ACHN (cell line): ENCODE measurements at places on chromosomes 12 and 14.

DNA sequence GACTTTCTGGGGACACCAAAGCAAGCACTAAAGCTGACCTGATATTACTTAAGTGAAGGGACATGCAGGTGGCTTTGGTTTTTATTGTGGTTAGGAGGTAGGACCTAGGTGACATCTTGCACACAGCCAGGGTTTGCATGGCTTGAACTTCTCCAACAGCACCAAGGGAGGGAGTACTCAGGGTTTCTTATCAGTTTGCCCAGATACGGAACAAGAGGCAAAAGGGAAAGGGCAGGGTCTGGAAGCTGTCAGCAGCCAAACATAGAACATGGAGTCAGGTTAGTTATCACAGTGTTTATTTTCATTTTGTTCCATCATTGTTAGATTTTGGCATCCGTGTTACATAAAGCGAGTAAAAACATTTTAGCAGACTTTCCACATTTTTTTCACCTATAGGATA, 186.3 kb upstream of the CLEC14A start:
- DNase-seq: no peak

GRCh38 chr14:85016496-85016895, 513.4 kb upstream of the FLRT2 start:
- DNase-seq: no peak

DNA sequence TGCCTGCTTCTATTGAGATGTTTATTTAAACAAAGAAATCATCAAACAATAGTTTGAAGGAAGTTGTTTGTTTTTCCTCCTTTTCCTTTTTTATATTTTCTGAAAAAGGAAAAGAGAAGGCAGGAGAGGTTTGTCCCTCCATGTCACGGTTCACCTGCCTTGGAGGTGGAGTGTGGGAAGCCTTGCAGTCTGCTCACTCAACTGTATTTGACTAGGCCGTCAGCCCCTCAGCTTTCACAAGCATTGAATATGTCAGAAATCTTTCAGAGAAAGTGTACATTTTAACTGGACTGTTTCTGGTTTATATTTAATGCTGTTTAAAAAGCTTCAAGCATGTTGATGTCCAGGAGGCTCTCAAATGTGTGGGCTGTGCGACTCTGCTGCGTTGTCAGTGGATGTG, 370.4 kb downstream of the NPAS3 start:
- no peak for DNase-seq

DNA sequence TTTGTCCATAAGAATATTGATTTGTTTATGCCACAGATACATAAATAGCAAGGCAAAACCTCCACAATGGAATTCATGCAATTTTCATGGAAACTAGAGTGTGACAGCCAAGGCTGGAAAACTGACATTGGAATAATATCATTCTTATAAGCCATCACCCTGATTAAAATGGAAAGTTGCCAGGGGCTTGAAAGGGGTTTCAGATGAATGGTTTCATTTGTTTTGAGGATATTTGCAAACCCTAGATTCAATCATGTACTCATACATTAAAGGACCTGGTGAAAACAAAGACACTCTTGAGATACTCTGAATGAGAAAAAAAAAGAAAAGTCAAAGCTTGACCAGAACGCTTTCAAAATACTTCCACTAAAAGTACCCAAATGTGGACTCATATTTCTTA, 205.7 kb downstream of the DIO2 start:
- no peak for DNase-seq

- no peak for DNase-seq
Measured at GRCh38 chr14:64580467-64580866, 30.7 kb downstream of the PPP1R36 start.

DNA sequence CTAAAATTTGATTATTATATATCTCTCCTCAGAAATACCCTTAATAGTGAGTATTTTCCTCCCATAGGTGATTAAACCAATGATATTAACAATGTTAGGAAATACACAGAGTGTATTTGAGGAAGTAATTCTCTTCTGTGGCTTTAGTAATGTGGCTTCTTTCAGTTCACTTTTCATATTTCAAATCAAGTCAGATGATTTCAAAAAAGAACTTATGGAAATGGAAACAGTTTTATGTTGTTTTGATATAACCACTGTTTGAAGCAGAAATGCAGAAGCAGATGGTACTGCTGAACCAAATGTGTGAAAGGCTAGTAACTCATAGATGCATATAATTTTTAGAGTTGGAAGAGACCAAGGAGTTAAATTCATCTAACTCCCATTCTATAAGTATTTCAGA, 1.9 kb upstream of the GPR33 start:
- no peak for DNase-seq

DNA sequence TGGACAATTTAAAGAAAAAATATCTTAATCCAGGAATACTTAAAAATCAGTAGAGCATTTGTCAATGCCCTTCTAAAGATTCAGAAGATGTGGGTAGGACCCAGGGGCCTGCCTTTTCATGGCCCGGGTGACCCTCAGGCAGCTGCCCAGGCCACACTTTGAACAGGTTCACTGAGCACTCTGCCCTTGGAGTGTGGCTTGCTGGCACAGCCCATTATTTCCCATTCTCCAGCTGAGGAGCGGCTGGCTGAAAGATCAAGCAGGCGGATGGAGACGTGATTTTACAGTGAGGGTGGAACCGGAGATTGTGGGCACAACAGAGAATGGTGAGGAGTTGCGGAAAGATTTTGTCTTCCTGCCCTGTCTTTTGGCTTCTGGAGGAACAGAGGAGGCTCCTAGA, 7.1 kb upstream of the PRPH start:
- no peak for DNase-seq

DNA sequence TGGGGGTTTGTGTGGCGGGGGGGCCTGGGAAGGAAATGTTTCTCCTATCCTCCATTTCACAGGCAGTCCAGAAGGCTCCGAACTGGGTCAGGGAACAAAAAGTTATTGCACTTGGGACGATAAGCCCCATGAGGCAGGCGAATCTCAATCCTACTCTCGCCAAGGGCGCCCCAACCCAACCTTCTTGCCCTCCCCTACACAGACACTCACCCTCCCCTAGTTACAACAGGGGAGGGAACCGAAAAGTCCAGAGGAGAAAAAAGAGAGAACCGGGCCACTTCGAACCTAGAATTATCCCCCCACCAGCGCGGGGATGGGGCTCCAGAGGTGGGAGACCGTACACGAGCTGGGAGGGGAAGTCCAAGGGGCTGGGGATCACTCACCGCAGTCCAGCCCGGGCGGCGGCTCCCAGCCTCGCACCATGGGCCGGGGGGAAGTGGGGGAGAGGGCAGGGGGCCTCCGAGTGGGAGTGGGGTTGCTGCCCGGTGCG, 357 bp downstream of the HOMEZ start:
- peak; percentile 18 for DNase-seq

DNA sequence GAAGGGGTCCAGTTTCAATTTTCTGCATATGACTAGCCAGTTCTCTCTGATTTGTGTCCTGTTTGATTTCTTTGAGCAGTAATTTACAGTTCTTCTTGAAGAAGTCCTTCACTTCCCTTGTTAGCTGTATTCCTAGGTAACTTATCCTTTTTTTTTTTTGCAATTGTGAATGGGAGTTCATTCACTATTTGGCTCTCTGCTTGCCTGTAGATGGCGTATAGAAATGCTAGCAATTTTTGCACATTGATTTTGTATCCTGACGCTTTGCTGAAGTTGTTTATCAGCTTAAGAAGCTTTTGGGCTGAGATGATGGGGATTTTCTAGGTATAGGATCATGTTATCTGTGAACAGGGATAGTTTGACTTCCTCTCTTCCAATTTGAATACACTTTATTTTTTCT, 77.6 kb upstream of the NID2 start:
- DNase-seq: no peak

- DNase-seq: no peak
Measured at GRCh38 chr14:103562179-103562428, 353 bp downstream of the BAG5 start.

DNA sequence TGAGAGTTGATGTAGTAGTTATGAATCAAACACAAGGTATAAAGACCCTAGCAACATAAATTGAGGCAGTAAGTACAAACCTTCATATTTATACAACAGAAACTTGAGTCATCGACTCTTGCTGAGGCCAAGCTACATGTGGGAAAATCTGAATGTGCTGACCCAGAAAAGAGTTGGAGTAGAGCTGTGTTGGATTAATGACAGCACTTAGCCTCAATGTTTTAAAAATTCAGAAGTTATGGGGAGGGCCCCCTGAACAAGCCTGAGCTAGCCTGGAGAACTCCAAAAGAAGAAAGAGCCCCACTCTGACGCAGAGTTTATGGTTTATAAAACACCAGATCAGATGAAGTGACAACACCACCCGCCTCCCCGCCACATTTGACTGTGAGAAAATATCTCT, 100.0 kb downstream of the DUSP6 start:
- no peak for DNase-seq

GRCh38 chr14:20697273-20698017, 8.9 kb downstream of the ANG start:
- peak; percentile 55 for DNase-seq

GRCh38 chr12:77685112-77685511, 145.6 kb upstream of the NAV3 start:
- DNase-seq: peak; percentile 83

DNA sequence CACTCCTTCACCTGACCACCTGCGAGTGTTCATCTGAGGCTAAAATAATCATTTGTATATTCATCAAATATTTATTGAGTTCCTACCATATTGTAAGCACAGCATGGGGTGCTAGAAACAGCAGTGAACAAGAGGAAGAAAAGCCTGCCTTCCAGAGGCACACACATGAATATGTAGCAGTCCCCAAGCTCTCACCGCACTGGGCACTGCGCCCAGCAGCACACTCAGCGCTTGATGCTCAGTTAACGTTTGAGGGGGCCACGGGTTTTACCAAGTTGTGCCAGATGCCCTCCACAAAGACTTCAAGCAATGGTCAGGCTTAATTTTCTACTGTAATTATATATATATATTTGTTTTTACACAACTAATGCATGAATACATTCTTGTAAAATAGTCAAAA, 52.0 kb downstream of the HELB start:
- DNase-seq: no peak

DNA sequence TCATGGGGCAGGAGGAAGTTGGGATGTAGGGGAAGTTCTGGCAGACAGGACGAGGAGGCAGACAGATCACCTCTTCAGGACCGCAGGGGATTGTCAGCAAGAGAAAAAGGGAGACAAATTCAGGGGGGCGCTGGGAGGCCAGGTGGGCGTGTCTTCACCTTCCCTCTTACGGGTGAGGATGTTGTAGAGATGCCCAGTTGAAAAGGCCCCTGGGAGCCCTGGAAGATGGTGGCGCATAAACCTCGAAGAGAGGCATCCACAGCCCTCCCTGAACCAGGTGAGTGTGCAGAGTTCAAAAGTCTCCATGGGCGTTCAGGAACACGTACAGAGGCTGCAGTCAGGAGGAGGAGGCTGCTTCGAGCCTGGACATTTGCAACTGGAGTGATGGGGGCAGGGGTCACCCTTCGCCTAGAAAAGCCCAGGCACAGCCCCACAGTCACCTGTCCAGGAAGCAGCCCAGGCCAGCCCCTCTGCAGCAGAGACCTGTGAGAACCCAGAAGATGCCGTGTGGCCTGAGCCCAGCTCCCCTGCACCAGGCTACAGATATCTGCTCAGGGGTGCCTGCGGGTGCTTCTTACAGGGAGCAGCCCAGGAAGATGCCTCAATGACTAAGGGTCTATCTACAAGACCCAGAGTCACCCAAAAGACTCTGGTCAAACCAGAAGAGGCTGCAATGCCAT, 74.4 kb downstream of the PRIMA1 start:
- no peak for DNase-seq

DNA sequence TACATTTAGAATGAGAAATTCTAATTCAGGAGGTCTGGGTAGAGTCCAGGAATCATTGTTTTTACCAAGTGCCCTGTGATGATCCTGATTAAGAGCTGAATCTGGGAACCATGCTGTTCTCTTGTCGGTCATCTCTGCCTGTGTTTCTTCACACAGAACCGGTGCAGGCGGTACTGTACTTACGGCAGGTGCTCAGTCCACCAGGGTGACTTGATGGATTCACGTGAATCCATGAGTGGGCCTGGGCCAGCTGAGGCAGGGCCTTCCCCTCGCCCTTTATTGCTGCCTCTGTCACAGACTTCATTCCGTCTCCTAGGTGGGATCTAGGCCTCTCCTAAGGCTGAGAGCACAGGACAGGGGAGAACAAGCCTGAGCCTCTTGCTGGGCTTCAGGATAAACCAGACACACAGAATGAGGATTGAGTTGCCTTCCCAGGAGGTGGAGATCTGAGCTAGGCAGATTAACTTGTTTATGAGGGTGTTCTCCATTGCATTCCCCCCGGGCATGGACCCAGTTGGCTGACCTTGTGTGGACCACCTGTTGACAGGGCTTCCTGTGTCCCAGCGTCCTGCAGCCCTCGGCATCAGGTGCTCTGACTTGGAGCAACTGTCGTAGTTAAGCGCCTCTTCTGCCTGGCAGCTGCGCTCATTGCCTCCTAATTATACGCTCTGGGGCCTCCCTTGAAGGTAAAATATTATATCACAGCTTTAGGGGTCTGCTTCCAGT, 42.1 kb downstream of the B4GALNT3 start:
- no peak for DNase-seq

GRCh38 chr12:120136093-120136770, 19.7 kb upstream of the RAB35 start:
- DNase-seq: no peak

DNA sequence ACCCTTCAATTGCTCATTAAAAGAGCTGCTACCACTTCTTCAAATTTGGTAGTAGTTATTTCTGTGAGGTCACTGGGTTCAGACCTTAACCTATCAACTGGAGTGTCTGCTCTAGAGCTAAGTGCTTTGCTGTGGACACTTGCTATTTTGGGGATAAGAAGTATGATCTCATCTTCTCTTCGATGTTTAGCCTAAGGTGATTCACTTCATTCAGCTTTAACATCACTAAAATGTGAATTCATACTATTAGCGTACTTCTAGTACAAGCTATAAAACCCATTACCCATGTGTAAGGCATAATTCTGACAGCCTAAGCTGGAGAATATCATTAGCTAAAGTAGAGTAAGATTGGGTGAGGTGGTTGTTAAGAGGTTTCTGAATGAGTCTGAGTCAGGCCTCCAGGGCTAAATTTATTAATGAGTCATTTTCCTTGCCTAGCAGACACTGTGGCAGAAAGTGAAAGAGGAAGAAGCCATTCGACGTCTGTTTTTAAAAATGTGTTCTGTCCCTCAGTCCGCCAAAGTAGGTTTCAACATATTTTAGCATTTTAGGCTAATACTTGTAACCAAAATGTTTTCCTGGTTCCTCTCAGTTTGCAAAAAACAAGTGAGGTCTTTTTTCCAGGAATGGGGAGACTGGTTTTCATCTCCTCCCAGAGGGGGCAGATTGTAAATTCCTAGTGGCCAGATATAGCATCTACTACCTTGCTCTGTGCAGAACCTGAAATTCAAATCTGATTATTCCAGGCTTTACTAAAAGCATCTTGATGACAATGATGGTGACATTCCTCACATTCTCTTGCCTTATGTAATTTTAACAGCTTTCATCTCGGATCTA, 103.6 kb downstream of the SSPN start:
- peak; percentile 92 for DNase-seq

- no peak for DNase-seq
Measured at GRCh38 chr14:35766700-35767082, 42.4 kb downstream of the RALGAPA1 start.

DNA sequence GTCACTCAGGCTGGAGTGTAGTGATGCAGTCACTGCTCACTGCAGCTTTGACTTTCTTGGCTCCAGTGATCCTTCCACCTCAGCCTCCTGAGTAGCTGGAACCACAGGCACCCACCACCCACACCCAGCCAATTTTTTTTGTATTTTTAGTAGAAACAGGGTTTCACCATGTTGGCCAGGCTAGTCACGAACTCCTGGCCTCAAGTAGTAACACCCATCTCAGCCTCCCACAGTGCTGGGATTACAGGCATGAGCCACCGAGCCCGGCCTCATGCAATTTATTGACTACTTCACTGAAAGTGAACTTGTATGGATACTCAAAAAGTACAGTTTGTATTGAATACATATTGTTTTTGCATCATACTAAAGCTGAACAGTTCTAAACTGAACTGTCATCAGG, 9.1 kb downstream of the PSEN1 start:
- DNase-seq: no peak
